ENCODE measurements at places on chromosomes 3 and 15.

- DNase-seq, result no peak
Observed at GRCh38 chr3:44805960-44806359, 44.4 kb downstream of the KIF15 start.

- peak; percentile 69 for DNase-seq
Observed at GRCh38 chr15:73335471-73335870, 33.3 kb downstream of the HCN4 start.

GRCh38 chr3:42013691-42014457 lies 52.0 kb upstream of the ULK4 start:
- DNase-seq, result no peak

DNA sequence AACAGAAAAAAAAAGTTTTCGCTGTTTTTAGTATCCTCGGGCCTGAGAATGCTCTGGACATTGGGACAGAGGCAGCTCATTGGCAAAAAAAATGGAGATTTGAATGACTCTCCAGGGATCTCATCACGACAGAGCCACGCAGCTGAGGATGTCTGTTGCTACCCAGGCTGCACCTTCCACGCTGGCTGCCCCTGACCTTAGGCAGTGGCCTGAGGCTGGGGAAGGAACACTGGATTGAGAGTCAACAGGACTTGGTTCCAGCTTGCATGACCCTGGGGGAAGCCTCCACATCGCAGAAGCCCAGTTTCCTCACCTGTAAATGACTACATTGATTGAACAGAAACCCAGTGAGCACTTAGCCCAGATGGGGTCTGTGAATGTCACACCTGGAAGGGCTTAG lies 8.7 kb upstream of the ACSBG1 start:
- no peak for DNase-seq

DNA sequence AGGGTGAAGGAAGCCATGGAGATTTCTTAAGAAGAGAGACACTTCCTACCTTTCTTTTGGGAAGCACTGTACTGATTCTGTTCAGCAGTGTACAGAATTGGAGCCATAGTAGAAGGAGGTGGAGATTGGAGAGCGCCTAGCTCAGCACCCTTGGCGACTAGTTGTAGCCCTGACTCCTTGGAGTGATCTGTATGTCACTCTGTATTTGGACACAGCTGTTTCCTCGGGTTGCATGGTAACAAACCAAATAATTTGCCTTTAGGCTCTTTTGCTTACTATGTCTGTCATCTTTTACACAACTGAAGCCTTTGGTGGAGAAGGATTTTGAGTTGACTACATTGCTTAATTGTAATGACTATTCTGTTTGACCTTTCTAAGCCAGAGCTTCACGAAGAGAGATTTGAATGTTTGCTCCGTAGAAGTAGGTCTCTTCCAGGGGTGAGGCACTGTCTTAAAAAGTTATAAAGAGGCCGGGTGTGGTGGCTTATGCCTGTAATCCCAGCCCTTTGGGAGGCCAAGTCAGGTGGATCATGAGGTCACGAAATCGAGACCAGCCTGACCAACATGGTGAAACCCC lies 77.1 kb downstream of the AKAP13 start:
- no peak for DNase-seq

- no peak for DNase-seq
Observed at GRCh38 chr15:95812491-95812890, 518.0 kb upstream of the NR2F2 start.

DNA sequence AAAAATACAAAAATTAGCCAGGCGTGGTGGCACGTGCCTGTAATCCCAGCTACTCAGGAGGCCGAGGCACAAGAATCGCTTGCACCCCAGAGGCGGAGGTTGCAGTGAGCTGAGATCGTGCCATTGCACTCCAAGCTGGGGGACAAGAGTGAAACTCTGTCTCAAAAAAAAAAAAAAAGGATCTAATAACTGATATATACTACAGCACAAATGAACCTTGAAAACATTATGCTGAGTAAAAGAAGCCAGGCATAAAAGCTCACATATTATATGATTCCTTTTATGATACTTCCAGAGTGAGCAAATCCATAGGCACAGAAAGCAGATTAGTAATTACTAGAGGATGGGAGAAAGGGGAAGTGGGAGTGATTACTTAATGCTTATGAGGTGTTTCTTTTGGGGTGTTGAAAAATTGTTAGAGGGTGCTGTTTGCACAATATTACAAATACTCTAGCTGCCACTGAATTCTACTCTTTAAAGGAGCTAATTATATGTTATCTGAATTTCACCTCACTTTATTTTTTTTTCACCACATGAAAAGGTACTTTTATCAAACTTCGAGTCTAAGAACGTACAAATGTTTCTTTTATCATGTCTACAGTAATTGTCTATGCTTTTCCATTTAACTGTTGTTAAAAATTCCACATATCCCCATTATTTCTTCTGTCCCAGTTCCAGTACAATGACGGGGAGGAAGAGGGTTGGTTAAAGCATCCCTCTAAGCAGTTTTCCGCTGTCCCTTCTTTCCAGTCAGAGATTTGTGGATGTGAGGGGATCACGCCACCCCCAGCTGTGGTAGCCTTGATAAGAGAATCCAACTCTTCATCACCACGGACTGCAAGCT lies 77.7 kb upstream of the FAM174B start:
- DNase-seq, result no peak

DNA sequence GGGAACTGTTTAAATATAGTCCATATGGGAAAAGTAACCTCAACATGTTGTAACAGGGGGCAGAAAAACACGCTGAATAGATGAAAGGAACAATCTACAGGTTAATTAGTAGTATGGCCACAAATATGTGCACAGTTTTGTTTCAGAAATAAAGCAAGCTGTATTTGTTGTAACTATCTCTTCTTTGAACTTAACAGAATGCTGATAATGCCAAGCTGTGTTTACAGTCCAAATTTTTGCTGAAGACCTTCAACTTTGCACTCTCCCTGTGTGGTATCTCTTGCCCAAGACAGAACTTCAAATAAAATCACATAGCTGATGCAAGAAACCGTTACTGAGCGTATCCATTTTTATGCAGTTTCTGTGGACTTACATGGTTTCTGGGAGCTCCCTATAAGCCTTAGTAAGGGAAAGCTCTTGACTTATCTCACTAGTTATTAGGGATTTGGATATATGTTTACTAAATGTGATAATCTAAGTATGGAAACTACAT lies 425.4 kb upstream of the TPRG1 start:
- DNase-seq, result no peak

GRCh38 chr3:46862369-46863025 lies 747 bp downstream of the MYL3 start:
- DNase-seq, result peak; percentile 58

DNA sequence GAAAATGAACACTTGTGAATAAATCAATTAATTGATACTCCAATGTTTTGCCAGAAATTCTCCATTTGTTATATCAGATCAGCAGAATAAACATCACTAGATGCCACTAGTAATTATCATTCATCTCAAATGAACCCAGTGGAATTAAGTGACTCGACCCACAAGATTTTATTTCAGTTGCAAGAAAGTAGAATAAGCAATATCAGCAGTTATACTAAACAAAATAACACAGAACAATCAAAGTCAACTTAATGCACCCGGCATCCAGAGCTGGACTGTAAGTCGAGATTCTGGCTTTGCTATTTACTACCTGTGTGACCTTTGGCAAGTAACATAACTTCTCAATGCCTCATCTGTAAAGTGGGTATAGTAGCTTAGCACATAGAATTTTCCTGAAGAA lies 256.5 kb downstream of the MEIS2 start:
- DNase-seq, result no peak

All from chondrocyte (in vitro differentiated cells).